ENCODE measurements at places on chromosomes 4 and X. TPM values are rescaled to one million over a fixed set of nuclear protein-coding genes. Genes with fewer than 3 reads are reported as not detected.

DNA sequence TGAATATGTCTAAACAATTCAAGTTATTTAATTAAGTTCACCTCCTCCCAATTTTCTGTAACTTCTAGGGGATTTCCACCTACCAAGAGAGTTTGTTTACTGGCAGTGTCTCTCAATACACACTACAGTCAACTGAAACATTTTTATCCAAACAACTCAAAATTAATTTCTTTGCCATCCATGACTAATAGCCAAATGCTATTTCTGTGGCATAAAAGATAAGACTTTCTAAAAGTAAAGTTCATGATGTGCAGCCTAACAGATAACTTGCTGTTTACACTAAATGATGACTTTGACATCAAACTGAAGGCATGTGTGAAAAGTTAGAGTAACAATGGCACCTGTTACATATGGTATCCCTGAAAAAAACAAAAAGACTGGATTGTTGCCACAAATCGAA is 7.3 kb downstream of the TAB3 start:
- no peak for DNase-seq

DNA sequence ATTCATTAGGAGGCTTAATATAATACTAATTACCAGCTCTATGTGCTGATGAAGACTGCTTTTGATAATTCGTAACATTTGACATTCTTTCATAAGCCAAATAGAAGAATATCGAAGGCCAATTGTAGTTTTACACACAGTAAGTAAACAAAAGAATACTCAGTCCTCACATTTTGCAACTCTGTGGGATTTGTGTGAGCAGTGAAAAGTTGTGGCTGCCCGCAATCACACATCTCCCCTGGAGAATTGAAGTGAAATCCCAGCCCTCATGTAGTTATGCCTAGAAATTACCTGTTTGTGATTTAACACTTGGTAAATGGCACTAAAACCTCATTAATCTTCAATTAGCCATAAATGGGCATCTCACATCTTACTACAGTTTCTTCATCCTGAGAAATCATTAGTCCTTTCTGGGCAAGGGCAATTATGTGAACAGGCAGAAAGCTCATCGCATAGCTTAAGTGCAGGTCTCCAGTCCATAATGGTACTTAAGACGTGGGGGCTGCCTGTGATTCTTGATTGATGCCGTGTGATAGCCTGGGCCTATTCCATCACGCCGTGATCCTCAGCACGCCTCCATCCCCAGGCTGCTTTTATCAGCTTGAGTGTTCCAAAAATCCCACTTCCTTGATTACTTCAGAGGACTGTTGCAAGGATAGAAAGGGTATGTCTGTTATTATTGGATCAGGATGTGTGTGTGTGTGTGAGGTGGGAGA is 97.9 kb upstream of the METTL14 start:
- no peak for DNase-seq

DNA sequence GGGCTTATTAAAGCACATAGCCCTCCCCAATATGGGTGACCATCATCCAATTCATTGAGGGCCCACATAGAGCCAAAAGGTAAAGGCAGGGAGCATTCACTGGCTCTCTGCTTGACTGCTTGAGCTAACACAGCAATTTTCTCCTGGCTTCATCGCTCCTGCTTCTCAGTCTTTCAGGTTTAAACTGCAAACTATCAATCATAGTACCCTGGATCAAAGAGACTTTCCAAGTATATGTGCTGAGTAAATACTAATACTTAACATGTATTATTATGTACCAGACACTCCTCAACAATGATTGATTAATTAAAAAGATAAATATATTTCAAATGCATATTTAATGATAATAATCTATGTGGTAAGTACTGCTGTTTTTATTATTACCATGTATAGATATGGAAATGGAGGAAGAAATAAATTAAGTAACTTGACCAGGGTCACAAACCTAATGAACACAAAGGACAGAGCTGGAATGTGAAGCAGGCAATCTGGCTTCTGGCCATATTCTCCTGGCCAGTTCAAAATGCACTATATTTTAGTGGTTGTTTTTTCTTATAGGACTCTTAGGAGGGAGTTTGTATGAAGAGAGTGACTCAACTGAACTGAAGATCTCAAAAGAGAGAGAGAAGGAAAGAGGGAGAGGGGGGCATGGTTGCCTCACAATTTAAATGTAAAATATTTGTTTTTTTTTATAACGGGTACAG is 1197.3 kb downstream of the TECRL start:
- no peak for DNase-seq

C4orf36 gene
- 3.0 TPM for polyA plus RNA-seq

- DNase-seq: no peak
Measured at GRCh38 chr4:37917388-37917787, 26.5 kb downstream of the TBC1D1 start.

DNA sequence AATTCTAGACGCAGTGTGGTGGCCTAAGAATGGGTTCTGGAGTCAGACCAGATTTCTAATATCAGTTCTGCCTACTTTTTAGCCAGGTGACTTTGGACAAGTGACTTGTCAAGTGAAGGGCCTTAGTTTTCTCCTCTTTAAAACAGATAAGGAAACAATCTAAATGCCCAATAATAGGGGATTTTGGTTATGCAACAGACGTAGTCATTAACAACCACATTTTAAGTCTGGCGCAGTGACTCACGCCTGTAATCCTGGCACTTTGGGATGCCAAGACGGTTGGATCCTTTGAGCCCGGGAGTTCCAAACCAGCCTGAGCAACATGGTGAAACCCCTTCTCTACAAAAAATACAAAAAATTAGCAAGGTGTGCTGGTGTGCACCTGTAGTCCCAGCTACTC is 2.1 kb upstream of the ZMYM3 start:
- no peak for DNase-seq

DNA sequence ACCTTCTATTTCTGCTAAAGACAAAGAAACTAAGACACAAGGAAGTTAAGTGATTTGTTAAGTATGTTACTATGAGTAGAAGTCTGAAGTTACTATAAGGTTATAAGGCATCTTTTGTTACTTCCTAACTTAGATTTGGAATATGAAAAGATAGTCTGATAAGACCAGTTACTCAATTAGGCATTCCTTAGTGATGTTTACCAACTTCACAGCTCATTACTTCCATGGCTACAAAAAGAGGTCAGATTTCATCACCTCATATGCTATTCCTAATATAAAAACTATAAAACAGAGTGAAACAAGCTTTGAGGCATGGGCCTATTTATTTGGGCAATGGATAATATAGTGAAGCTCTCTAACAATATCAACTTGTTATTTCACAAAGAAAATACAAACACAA is 143.1 kb downstream of the TBCK start:
- DNase-seq: no peak

- no peak for DNase-seq
Measured at GRCh38 chr4:184097241-184097605, 120.5 kb downstream of the ENPP6 start.

CENPVL1 gene
- not detected for polyA plus RNA-seq

LIMCH1 gene
- 133 TPM for polyA plus RNA-seq

- DNase-seq: no peak
Measured at GRCh38 chr4:174591243-174592021, 69.1 kb upstream of the HPGD start.

DNA sequence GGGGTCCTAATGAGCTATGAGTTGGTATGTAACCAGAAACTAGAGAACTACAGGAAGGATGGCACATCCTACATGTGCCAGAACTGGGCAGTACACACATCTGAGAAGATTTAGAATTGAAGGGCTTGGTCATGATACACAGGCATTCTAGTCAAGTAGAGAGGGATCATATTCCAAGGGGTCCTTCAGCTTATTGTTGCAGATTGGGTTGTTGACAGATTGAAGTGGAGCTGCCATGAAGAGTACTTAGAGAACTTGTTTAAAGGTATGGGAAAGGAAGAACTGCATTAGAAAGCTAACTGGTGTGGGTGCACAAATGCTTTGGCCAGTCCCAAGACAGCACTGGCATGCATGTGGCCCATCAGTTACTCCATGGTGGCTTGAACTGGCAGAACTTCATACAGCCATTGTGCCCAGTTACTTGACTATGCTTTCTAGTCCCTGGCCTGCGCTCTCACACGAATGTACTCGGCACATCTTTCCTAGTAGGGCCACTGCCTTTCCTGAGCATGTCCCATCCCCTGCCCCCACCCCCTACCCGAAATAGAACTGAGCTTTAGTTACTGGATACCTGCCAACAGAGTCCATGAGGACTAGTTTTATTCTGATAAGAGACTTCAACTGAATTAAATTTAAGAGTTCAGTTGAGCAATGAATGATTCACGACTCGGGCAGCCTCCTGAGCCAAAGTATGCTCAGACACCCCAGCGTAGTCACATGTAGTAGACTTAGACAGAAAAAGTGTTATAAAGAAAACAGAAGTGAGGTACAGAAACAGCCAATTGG is 64.0 kb downstream of the CCNG2 start:
- DNase-seq: no peak

DNA sequence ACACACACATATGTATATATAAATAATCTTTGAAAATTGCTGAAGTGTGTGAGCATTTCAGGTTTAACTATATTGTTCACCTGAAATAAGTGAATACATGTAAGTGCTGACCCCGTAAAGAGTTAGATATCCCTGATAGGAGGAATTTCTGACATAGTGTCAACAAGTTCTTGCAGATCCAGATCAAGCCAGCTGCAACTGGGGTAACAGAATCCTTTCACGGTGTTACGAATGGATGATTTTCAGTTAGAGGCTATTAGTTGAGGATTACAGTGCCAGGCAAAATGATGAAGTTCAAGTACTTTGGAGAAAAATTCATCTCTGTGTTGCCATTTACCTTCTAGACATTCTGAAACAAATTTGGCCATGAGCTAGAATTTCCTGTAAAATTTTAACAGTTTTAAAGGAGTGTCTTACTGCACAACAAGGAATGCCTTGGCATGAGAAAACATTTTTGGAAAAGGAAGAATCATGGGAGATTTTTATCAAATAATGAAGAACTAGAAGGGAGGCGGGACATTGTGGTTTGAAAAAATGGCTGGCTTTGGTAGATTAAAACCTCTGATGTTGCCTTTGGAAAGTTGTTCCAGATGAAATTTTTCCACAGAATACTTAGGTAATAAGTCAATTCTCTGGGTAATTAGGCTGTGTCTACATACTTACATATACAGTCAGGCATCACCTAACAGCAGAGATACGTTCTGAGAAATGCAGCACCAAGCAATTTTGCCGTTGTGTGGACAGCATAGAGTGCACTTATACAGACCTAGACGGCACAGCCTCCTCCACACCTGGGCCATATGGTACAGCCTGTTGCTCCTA is 84.4 kb upstream of the FAT1 start:
- peak; percentile 89 for DNase-seq

GRCh38 chr4:20916106-20916505 is 215.8 kb downstream of the PACRGL start:
- DNase-seq: no peak

TMEM271 gene
- polyA plus RNA-seq: not detected

DNA sequence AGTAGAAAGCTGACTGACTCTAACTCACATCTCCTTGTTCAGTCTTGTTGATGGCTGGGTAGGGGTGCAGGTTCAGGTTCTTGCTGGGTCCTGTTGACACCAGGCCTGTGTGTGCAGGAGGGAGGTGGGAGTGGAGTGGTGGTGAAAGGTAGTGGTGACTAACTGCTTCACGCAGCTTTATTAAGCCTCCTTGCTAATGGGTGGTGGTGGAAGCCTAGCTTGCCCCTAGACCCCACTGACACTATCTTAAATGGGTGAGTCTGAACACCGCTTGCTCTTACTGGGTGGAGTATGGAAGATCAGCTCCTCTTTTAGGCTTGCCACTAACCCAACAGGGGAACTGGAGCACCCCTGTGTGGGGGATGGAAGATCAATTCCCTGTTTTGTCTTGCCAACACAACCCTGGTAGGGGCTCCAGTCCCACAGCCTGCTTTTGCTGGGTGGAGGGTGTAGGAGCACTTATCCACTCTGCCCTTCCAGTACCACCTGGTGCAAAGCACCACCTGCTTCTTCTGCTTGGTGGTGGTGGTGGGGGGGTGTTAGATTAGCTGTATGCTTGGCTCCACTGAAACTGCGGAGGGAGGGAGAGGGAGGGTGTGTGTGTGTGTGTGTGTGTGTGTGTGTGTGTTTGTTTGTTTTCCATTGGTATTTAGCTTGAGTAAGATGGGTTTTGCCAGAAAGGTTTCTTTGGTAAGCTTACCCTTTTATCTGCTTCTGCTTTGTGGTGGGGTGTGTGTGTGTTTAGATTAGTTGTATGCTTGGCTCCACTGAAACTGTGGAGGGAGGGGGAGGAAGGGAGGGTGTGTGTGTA is 25.6 kb downstream of the KDM6A start:
- DNase-seq: no peak

DNA sequence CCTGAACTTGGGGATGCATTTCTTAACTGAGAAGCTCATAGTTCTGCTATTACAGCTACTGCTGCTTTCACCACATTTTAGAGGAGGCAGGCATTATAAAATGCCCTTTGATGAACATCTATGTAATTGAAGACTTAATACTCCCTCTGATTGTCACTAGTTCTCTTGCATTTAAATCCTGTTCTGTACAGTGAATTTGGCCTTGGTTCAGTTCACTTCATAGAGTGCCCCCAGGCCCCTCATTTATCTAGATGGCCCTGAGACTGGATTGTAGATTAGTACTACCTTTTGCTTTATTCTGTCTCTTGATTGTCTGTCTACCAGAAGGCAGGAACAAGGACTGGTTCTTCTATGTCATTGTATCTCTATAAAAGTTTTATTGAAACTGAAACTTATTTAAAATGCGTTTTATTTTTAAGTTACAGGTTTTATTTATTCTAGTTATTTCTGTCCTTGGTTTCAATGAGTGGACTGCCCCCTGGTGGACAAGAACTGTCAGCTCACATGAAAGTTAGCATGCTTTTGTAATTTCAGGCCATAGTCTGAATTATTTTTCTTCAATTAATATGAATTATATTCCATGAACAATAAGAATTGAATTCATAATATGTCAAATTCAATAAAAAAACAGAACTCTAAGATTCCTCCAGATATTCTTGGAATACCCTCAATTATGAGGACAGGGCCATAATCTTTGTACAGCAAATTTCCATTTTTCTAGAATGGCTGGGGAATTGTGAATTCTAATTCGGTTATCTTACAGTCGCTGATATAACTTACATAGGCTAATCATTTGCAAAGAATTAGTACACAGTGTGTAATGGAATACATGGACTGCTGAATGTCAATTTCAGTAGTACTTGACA is 47.2 kb upstream of the TMEM33 start:
- peak; percentile 1 for DNase-seq

DNA sequence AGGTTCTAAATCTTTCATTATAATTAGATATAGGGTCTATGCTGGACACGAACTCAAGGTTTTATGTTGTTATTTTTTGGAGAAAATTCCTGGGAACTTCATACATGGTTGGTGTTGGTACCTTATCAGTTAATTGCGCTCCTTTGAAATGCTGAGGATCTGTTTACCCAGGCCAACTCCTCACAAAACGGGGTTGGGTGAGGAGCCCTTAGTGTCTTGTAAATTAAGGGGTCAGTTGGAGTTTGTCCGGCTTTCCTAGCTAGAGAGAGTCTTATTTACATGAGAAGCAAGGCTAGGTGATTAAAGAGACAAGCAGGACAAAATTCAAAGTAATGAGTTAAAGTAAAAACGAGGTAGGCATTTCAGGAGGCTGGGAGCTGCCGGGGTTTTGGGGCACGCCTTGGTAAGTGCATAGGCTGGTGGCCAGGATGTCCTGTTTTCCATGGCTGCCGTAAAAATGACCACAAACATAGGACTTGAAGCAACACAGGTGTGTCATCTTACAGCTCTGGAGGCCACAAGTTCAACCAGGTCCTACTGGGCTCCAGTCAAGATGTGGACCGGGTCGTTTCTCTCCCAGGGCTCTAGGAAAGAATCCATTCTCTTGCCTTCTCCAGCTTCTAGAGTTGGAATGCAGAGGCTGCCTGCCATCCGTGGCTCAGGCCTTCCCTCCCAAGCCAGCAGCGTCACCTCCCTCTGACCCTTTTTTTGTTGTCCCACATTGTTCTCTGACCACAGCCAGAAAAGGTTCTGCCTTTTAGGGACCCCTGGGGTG is 19.8 kb downstream of the PSAPL1 start:
- no peak for DNase-seq

GRCh38 chr4:87118421-87118820 is 102.0 kb downstream of the KLHL8 start:
- no peak for DNase-seq
